Ovary (tissue), 10 donors: ENCODE measurements at places on chromosomes 2 and 18. TPM values are rescaled to one million over a fixed set of nuclear protein-coding genes. Genes with fewer than 3 reads are reported as not detected.

DNA sequence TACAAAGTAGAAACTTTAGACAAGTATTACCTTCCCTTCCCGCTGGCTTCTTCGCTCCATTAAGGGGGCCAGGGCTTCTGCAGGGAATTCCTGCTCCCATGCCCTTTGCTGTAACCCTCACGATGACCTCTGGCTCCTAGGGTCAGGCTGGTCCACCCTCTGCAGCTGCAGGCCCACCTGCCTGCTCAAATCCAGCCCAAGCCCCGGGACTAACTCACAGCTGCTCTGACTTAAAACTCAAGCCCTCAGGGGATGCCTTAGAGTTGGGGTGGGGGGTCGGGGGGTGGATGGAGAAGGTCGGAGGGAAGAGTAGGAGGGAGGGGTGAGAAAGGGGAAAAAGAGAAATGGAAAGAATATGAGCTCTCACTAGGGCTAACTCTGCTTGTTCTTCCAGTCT, 4.9 kb downstream of the IGFBP5 start:
- H3K4me1 ChIP-seq, result peaks cover 18% of the 10 kb centered on the region
- peak overlapping the region; percentile 27 for H3K4me3 ChIP-seq
- H3K36me3 ChIP-seq, result no peaks in the 10 kb centered on the region

GRCh38 chr18:3790703-3791102, 340.7 kb downstream of the TGIF1 start:
- DNase-seq, result no peak
- no peaks in the 10 kb centered on the region for H3K27me3 ChIP-seq
- H3K36me3 ChIP-seq, result no peaks in the 10 kb centered on the region
- no peak overlapping the region for H3K4me3 ChIP-seq

The B3GNT2 gene
- 12.0 TPM for total RNA-seq

The KIF1A gene
- total RNA-seq, result 3.2 TPM

DNA sequence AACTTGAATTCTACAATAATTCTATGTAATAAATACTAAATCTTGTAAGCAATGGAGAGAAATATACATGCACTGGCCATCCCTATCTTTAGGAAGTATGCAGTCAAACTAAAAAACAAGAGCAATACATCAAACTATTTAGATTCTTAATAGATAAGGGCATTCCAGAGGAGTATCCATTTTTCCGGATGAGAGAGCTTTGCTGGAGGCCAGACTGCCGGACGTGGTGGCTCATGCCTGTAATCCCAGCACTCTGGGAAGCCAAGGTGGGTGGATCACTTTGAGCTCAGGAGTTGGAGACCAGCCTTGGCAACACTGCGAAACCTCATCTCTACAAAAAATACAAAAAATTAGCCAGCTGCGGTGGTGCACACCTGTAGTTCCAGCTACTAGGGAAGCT, 60.8 kb downstream of the KIF5C start:
- no peak for DNase-seq
- no peaks in the 10 kb centered on the region for H3K27me3 ChIP-seq
- no peaks in the 10 kb centered on the region for H3K4me1 ChIP-seq
- no peak overlapping the region for H3K4me3 ChIP-seq
- H3K36me3 ChIP-seq, result no peaks in the 10 kb centered on the region

- H3K27me3 ChIP-seq, result no peaks in the 10 kb centered on the region
- no peaks in the 10 kb centered on the region for H3K36me3 ChIP-seq
- peaks cover 2% of the 10 kb centered on the region for H3K4me1 ChIP-seq
- no peak overlapping the region for H3K4me3 ChIP-seq
- no peak for DNase-seq
- no peak overlapping the region for H3K27ac ChIP-seq
Observed at GRCh38 chr2:42274863-42275262, 86.2 kb downstream of the COX7A2L start.
